Panc1 (cell line): ENCODE measurements at places on chromosomes 13 and 19. TPM values are rescaled to one million over a fixed set of nuclear protein-coding genes. Genes with fewer than 3 reads are reported as not detected.

GRCh38 chr19:17423429-17424208, 3.8 kb downstream of the MVB12A start:
- peaks cover 6% of the 10 kb centered on the region; the same call in 1 of the 2 replicates for H3K4me1 ChIP-seq
- no peaks in the 10 kb centered on the region for H3K27me3 ChIP-seq
- no peak for DNase-seq
- no peak overlapping the region for H3K27ac ChIP-seq
- H3K4me3 ChIP-seq: no peak overlapping the region

GRCh38 chr19:42596391-42597072, 1.8 kb upstream of the CEACAM8 start:
- no peak overlapping the region for H3K4me3 ChIP-seq
- no peak overlapping the region for H3K27ac ChIP-seq
- peak; percentile 39 for DNase-seq
- H3K36me3 ChIP-seq: no peaks in the 10 kb centered on the region

GRCh38 chr19:3945838-3946237, 13.0 kb downstream of the NMRK2 start:
- H3K4me3 ChIP-seq: no peak overlapping the region
- DNase-seq: no peak
- H3K27me3 ChIP-seq: no peaks in the 10 kb centered on the region
- H3K4me1 ChIP-seq: no peaks in the 10 kb centered on the region
- H3K27ac ChIP-seq: no peak overlapping the region
- no peaks in the 10 kb centered on the region for H3K36me3 ChIP-seq

DNA sequence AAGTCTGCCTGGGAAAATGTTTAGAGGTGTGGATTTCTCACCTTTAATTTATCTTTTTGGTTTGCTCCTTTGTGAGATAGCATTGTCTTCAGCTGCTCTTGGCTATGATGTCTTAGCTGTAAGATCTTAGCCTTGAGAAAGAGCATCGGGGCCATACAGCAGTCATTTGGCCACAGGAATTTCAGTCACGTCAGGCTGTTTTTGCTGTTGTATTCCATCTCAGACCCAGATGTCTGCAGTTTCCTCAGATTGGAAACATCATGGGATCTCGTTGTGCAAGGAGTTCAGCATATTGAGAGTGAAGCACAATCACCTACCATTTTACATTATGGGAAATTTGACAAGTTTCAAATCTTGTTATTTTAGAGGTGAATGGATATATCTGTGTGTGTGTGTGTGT, 89.3 kb upstream of the C1QTNF9B start:
- H3K4me1 ChIP-seq: no peaks in the 10 kb centered on the region
- no peaks in the 10 kb centered on the region for H3K36me3 ChIP-seq
- no peak for DNase-seq

- H3K27ac ChIP-seq: no peak overlapping the region
- no peak for DNase-seq
- no peaks in the 10 kb centered on the region for H3K4me1 ChIP-seq
- no peaks in the 10 kb centered on the region for H3K36me3 ChIP-seq
- no peaks in the 10 kb centered on the region for H3K27me3 ChIP-seq
- no peak overlapping the region for H3K4me3 ChIP-seq
Measured at GRCh38 chr13:43935878-43936277, 56.2 kb downstream of the LACC1 start.

GRCh38 chr19:9566729-9567128, 17.6 kb downstream of the ZNF121 start:
- no peak overlapping the region for H3K27ac ChIP-seq
- peaks cover 24% of the 10 kb centered on the region; the same call in 1 of the 2 replicates for H3K36me3 ChIP-seq
- H3K4me3 ChIP-seq: no peak overlapping the region
- no peak for DNase-seq

- H3K4me3 ChIP-seq: no peak overlapping the region
- no peak overlapping the region for H3K27ac ChIP-seq
- no peaks in the 10 kb centered on the region for H3K27me3 ChIP-seq
- H3K4me1 ChIP-seq: no peaks in the 10 kb centered on the region; the same call in 1 of the 2 replicates
Measured at GRCh38 chr19:10505583-10506229, 2.5 kb upstream of the KEAP1 start.

GRCh38 chr19:13764101-13764807, at the start of gene MRI1:
TSS of gene MRI1 (plus strand) at chr19:13764522. CDS start at chr19:13764589, 67 bp downstream.
- no peaks in the 10 kb centered on the region for H3K36me3 ChIP-seq
- H3K27ac ChIP-seq: peak within 1 kb of the TSS; percentile 87
- peak within 1 kb of the TSS; percentile 66 for H3K4me3 ChIP-seq
- no peaks in the 10 kb centered on the region for H3K27me3 ChIP-seq
- no peak for DNase-seq

DNA sequence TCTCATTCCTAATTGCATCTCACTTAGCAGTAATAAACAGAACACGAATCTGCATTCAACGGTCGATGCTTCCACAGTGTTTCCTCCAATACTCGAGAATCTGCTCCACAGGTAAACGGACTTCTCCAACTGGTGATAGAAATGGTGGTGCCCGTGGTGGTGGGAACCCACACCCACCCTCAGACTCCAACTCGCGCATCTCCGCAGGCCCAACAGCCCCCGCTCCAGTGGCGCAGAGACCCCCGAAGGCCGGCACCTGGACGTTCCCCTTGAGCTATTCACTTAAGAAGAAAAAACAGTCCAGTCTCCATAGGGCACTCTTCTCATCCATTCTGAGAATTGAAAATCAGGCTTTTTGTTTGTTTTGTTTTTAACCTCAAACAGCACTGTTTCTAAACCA, 13.8 kb upstream of the RASA3 start:
- H3K4me1 ChIP-seq: no peaks in the 10 kb centered on the region
- no peak for DNase-seq
- no peaks in the 10 kb centered on the region for H3K27me3 ChIP-seq

ZNF45 gene
- total RNA-seq: 10.7 TPM

SIAH3 gene
- total RNA-seq: not detected

SYCN gene
- 0.33 TPM for total RNA-seq

LHB gene
- total RNA-seq: 0.39 TPM

ZNF135 gene
- total RNA-seq: not detected

ZNF223 gene
- 2.2 TPM for total RNA-seq

GNG7 gene
- total RNA-seq: 0.74 TPM

TRPC4 gene
- total RNA-seq: 0.10 TPM

ZNF44 gene
- 5.0 TPM for total RNA-seq

CLEC4M gene
- total RNA-seq: not detected

TNNT1 gene
- total RNA-seq: 116 TPM
